ENCODE measurements at places on chromosomes 3 and 15.

- no peak for DNase-seq
Measured at GRCh38 chr3:127265581-127265981, 22.3 kb downstream of the PRR20G start.

GRCh38 chr15:85583923-85584390 lies 203.6 kb downstream of the AKAP13 start:
- no peak for DNase-seq

DNA sequence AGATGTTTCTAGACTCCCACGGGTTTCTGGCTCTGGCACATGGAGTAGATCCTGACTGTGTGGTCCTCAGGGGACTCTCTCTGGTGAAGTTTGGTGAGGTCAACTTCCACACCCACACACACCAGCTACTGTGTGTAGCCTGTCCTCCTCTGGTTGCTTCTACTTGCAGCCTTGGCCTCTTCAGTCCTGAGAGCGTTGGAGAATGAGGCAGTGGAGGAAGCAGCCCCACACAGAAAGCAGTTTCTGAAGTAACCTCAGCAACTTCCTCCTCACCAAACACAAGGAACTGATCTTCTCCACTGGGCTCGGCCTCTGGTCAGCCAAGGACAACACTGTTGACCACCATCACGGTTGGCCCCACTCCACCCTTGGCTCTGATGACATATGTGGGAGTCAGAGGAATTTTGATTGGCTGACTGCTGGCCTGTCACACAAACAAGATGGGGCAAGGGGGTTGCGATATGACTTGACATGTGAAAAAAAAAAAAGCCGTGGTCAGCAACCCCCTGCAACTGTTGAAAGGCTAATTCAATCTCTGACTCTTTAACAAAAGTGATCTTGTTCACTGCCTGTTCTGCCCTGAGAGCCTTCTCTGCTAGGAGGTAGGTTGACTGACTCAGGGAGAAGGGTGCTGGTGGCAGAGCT lies 19.6 kb downstream of the CD86 start:
- no peak for DNase-seq

GRCh38 chr3:106438887-106439286 lies 570.1 kb upstream of the CBLB start:
- DNase-seq, result no peak

DNA sequence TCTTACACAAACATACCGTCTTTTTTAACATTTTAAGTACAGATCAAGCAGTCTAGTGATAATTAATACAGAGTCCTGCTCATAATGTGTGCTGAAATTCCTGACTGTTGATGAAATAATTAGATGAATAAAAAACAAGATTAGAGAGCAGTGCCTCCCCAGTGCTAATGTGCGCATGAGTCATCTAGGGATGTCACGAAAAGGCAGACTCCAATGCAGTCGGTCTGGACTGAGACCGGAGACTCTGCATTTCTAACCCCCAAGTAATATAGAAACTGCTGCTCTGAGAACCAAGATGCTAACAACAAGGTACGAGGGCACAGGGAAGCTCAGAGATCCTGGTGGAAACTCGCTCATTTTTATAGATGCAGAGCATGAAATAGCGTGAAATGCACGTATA lies 61.4 kb downstream of the COL8A1 start:
- no peak for DNase-seq
